ENCODE measurements at places on chromosomes 5 and 9.

DNA sequence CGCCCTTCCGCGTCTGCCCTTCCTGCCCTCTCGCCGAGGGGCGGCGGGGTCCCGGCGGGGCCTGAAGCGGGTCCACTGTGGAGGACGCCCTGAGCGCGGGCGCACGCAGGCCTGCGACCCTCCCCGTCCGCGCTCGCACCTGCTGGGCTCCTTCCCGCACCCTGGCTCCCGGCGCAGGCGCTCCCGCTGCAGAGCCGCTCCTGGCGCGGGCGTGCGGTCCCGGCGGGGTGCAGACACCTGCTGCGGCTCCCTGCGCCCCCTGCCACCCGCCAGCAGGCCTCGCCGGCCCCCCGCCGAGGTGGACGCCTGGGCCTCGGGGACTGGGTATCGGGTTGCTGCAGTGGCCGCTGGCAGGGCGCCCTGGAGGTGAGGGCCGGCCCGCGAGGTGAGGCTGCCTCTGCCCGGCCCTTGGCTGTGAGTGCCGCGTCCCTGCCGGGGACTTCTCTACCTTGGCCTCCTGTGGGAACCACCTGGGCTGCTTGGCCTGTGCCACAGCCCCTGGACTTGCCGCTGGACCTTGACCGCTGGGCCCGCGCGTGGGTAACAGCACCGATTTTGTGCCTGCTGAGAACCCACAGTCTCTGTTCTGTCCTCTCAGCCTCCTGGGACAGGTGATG lies 627 bp downstream of the ARRDC1 start:
- no peak for DNase-seq

DNA sequence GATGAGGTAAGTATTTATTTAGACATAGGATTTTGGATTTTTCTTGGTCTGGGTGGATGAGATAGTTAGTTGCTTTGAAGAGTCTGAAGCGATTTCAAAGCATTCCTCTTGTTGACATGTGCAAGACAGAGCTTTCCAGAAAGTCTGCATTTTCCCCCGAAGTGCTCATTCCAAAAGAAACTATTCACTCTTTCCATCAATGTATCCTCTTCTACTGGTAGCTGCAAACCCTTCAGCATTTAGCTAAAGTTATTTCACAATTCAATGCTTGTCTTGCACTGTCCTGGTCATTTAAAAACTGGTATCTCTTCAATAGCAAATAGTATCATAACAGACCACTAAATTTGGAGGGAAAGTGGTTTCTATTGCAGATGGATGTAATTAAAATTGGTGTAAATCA lies 13.0 kb downstream of the NREP start:
- DNase-seq, result no peak

- no peak for DNase-seq
Measured at GRCh38 chr9:134525841-134526583, 115.6 kb upstream of the COL5A1 start.

DNA sequence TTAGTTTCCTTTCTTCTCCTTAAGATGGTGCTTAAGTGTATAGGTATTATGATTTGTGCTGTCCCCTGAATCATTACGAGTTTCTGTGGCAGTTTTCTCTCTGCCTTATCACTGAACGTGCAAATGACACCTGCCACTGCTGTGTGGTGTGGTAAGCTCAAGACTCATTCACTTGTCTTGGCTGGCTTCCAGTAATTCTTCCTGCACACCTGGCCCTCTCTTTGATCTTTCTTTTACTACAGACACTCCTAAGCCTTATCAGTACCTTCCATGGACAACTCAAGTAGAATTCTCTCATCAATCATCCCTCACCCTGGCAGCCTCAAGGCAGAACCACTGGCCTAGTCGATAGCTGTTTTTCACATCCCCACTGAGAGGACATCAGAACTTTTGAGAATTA lies 82.6 kb upstream of the ADAMTS19 start:
- no peak for DNase-seq

- DNase-seq, result no peak
Measured at GRCh38 chr9:101028346-101029314, at the start of gene PLPPR1. Gene PLPPR1 (plus strand): TSS chr9:101028727.

- DNase-seq, result no peak
Measured at GRCh38 chr5:42991404-42992087, 48.6 kb downstream of the ANXA2R start.

DNA sequence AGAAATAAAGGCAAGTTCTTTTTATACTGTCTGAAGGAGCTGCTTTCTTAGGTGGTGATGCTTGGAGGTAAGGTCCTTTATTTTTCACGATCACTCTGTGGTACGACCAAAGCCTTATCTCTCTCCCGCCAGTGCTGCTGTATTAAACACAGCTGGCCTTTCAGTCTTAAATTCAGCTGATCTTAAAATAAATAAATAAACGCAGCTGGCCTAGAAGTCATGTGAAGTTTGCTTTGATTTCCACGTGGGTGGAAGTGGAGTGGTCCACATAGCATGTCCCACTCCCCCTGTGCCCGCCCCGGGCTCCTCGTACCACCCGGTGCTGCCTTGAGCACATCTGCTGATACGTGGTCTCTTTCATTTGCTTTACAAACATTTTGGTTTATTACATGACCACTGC lies 260.4 kb downstream of the FANCC start:
- DNase-seq, result no peak

DNA sequence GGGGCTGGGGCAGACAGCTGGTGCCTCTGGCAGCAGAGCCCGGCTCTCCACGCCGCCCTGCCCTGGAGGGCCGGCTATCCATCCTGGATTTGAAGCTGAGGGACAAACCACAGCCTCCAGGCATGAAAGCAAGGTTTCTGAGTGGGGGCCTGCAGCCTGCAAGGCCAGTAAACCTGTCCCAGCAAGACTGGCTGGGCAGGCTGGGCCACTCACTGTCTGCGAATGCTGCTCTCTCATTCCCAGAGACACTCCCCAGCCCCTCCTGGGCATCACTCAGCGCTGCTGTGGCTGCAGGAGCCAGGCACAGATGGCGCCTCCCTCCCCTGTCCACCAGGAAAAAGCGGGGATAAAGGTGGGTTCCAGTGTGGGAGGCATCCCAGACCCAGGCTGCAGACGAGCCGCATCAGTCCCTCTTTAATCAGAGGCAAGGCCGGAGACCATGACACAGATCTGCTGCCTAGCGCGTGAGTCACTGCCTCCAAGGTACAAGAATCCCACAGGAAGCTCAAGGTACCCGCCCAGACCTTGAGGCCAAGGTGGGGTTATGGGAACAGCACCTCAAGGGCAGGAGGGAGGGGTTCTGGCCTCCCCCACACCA lies 118.0 kb downstream of the VAV2 start:
- no peak for DNase-seq

DNA sequence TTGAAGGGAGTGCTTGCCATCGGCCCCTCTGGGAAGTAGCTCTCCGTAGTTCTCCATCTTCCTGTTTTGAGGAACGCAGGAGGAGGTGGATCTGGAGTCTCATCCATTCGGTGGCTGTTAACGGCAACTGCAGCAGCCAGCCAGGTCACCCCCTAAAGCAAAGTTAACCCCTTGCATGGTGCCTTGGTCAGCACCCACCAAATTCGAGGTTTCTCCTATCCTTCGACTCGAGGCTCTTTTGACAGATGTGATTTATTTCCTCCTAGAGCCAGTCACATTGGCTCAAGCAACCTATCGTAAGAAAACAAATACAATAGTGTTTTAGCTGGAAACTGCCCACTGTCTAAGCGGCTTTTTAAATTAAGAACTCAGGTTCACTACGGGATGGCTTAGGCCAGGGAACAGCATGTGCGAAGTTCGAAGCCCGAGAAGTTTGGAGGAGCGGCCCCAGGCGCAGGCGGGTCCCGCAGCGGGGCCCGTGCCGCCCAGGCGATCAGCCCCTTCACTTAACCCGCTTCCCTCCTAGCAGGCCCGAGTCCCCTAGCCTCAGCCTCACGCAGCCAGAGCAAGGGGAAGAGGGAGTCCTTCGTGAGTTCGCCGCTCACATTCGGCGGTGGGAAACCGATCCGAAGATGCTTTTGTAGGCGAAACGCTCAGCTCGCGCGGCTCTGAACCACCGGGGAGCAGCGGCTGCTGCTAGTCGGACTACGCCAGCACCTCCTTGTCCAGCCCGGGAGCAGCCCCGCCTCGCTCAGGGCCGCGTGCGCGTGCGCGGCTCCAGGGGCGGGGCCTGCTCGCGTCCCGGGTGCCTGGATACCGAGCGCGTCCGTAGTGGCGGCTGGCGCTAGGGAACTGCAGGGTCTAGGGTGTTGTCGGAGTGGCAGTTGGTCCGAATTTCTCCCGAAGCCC lies at the start of gene ROPN1L:
TSS of gene ROPN1L (plus strand) at position 797 of the 909 bp plus-strand sequence. CDS start 289 bp downstream, outside the sequence.
- peak; percentile 52 for DNase-seq

GRCh38 chr9:79581794-79582193 lies 10.0 kb downstream of the TLE4 start:
- no peak for DNase-seq

- DNase-seq, result no peak
Measured at GRCh38 chr9:136577941-136578625, 32.2 kb upstream of the NOTCH1 start.

DNA sequence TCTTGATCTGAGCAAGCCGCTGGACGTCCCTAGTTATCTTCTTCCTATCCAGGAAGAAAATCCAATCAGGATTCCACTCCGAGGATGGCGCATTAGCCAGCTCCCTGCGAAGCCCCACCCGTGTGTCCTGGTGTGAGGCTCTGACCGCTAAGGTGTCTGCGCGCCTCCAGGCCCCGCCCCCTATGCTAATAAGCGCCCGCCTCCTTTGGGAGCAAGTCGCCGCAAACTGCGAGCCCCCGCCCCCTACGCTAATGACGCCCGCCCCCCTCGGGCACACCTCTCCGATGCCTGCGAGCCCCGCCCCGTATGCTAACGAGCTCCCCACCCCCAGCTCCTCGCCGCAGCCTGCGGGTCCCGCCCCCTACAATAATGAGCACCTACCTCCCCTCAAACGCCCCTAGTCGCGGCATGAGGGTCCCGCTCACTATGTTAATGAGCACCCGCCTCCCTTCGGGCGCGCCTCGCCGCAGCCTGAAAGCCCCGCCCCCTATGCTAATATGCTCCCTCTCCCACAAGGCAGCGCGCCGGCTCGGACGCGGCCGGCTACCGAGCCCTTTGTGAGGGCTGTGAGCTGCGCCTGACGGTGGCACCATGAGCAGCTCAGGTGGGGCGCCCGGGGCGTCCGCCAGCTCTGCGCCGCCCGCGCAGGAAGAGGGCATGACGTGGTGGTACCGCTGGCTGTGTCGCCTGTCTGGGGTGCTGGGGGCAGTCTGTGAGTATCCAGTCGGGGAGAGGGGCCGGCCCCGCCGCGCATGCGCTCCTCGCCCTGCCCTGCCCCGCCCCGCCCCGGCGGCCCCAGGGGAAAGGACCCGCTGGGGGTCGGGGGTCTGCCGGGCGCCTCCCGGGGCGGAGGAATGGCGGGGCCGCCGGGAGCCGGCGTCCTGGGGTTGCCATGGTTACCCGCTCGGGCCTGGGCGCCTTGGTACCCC lies at the start of gene CACFD1:
TSS of gene CACFD1 (plus strand) at position 503 of the 929 bp plus-strand sequence. CDS start at position 592, 89 bp downstream.
- DNase-seq, result peak; percentile 88

- no peak for DNase-seq
Measured at GRCh38 chr5:147170603-147171002, 64.2 kb upstream of the STK32A start.

GRCh38 chr5:40623480-40624420 lies 56.0 kb upstream of the PTGER4 start:
- DNase-seq, result no peak

DNA sequence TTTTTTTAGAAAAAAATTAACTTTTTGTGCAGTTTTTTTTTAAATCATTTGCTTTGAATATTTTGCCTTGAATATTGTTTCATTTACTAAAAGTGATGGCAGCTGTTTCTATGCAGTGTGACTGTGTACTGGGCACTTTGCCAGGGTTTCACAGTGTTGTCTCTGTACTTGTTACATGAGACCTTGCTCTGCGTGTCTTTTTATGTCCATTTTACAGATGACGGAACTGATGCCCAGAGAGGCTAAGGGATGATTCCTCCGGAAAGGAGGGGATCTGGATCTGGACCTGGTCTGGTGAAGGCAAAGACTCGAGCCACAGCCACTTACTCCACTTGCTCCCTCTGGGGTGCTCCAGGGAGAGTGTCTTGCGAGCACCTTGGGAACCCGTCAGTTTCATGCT lies 124.8 kb upstream of the PTCH1 start:
- no peak for DNase-seq

GRCh38 chr9:2620919-2621721 lies 467 bp upstream of the VLDLR start:
- DNase-seq, result peak; percentile 90

DNA sequence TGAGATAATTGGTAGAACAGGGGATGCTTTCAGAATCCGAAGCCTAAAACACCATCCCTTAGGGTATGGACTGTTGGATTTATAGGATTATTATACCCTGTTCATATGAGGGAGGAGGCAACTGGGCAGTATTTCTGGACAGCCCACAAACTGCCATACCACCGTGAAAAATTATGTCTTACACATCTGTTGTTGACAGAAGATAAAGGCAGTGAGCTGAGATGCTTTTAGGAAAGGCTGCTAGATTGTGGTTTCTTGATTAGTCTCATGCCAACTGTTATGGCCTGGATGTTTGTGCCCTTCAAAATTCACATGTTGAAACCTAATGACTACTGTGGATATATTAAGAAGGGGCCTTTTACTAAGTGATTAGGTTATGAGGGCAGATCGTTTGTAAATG lies 83.7 kb upstream of the DHFR start:
- no peak for DNase-seq

DNA sequence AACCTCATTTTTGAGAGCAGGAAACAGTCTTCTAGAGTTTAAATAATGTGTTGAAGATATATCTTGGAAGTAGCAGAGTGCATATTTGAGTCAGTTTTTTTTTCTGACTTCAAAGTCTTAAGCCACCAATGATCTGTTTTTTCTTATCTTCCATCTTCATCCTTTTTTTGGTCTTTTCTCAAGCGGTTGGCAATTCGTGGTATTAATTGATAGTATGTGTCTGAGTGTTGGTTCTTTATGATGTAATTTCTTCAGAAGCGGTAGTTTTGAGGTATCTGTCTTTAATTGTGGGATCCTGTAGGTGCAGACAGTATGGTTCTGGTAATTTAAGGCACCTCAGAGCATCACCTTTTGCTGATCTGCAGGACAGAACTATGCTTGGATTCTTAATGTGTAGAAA lies 3.9 kb downstream of the CSNK1G3 start:
- DNase-seq, result no peak

GRCh38 chr5:24397601-24398000 lies 247.2 kb downstream of the CDH10 start:
- no peak for DNase-seq

GRCh38 chr5:156778139-156778706 lies 71.9 kb upstream of the PPP1R2B start:
- DNase-seq, result no peak

GRCh38 chr5:66230551-66230950 lies 86.5 kb downstream of the SREK1 start:
- no peak for DNase-seq

GRCh38 chr9:32579706-32580331 lies 6.9 kb upstream of the NDUFB6 start:
- no peak for DNase-seq

DNA sequence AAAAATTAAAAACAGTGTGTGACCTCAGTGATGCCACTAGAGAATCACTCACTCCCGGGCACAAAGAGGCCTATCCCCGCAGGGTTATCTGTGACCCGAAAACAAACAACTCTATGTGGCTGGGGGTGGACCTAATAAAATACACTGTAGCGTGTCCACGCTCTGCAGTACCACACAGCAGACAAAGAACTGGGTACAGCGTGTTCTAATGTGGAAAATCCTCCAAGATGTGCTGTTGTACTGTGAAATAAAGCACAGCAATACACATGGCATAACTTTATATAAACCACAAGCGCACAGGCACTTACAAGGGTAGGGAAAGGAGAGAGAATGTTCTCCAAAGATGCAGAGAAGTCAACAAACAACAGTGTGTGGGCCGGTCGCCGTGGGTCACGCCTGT lies 8.1 kb upstream of the SLC34A1 start:
- no peak for DNase-seq
